ENCODE measurements at places on chromosomes 2 and 18.
A peak's percentile ranks its signal among the peaks of the same experiment; 100 is the strongest.

- no peak for DNase-seq
Measured at GRCh38 chr2:30373881-30374302, 73.2 kb upstream of the LCLAT1 start.

- DNase-seq = no peak
Measured at GRCh38 chr2:41710944-41711343, 336.9 kb upstream of the PKDCC start.

- DNase-seq = no peak
Measured at GRCh38 chr2:236107942-236108625, 60.1 kb downstream of the GBX2 start.

- DNase-seq = no peak
Measured at GRCh38 chr2:193824474-193824873, 1629.7 kb upstream of the TMEFF2 start.

- no peak for DNase-seq
Measured at GRCh38 chr2:23588508-23589201, 203.7 kb downstream of the KLHL29 start.

GRCh38 chr2:120914839-120915521 is 179.3 kb downstream of the GLI2 start:
- peak; percentile 85 for DNase-seq

DNA sequence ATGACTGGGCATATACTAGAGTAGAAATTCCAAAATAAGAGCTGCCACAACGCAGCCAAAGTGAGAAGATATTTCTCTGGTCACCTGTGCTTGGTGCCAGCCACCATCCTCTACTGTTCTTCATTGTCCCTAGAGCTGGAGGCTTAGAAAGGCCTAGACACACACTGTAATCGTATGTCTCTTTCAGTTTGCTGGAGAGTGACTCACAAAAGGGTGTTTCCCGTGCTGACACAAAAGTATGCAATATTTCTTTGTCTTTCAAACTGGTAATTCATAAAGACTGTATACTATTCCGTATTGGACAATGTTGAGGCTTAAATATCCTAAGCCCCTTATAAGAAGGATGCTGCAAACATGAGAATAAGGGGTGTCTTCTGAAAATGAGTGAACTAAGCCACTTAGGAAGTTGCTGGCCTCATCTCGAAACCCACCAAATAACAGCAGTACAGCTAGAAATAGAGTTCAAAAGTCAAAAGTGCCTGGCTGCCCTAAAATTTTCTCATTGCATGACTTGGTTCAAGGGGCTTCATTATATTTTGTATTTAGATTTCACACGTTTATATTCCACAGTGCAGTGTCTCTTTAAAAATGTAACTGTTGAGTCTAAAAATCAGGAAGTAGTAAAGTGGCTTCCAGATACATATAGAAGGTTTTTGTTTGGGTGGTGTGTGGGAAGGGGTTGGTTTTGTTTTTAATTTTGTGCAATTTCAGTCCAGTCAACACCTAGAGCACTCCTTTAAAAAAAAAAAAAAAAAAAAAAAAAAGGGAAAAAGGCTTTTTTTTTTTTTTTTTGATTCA is 601.1 kb downstream of the ARHGAP15 start:
- DNase-seq = no peak

GRCh38 chr2:160379399-160379798 is 114.2 kb downstream of the RBMS1 start:
- DNase-seq = no peak

- no peak for DNase-seq
Measured at GRCh38 chr18:58400331-58400870, 228.5 kb downstream of the ALPK2 start.

DNA sequence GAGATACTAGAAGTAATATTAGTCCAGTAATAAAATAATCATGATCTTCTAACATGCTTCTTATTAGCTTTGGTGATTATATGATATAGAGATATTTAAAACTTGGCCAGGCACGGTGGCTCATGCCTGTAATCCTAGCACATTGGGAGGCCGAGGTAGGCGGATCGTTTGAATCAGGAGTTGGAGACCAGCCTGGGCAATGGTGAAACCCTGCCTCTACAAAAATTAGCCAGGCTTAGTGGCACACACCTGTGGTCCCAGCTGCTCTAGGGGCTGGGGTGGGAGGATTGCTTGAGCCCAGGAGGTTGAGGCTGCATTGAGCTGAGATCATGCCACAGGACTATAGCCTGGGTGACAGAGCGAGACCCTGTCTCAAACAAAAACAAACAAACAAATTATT is 87.0 kb downstream of the WDR7 start:
- DNase-seq = no peak

GRCh38 chr18:37222354-37222998 is 343.1 kb downstream of the CELF4 start:
- DNase-seq = no peak

GRCh38 chr2:238596571-238597551 is 170.1 kb downstream of the ASB1 start:
- DNase-seq = no peak

DNA sequence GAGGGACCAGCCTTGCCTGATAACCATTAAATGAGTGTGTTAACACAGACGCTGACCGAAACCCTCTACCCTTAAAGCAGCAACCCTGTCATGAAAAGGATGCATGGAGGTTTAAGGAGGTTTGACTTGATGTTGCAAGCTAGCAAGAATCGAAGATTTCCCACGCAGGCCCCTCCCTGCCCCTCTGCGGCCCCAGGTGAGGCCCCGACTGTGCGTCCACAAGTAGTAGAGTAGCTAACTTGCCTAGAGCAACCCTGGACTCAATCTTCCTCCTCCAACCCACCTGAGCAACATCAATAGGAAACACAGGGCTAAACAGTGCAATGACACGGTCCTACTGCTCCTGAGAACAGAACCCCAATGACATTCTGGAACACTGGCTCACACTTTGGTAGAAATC is 150.1 kb downstream of the COL4A4 start:
- DNase-seq = no peak

GRCh38 chr18:4369705-4370104 is 85.4 kb downstream of the DLGAP1 start:
- no peak for DNase-seq

- DNase-seq = no peak
Measured at GRCh38 chr2:10166676-10167292, 44.2 kb downstream of the RRM2 start.

DNA sequence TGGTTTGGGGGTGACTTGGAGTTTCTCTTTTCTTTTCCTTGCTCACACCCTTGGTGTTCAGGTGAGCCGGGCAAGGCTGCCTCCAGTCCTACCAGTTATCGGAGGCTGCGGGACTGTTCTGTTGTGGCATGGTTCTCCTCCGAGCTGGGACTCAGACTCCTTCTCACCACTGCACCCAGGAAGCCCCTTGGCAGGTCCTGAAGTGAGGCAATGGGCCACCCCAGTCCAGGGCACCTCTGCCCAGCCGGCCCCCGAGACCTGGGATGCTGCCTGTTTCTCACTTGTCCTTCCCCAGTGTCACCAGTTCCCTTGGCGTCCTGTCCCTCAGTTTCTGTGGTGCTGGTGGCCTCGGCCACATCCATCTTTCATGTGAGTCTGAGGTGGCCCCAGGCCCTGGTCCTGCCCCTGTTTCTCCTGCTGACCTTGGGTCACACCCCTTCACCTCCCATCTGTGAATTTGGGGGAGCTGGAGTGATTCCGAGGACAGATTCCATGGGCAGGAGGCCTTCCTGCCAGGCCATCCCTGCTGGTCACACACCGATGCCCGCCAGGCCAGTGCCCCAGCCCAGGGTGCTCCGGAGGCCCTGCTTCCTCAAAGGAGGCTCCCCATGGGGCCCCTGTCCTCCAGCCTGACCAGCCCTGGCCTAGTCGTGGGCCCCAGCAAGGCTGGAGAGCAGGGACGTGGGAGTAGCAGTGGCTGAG is 6.6 kb upstream of the KLHL30 start:
- no peak for DNase-seq

GRCh38 chr2:48162742-48163141 is 256.4 kb upstream of the FBXO11 start:
- no peak for DNase-seq

DNA sequence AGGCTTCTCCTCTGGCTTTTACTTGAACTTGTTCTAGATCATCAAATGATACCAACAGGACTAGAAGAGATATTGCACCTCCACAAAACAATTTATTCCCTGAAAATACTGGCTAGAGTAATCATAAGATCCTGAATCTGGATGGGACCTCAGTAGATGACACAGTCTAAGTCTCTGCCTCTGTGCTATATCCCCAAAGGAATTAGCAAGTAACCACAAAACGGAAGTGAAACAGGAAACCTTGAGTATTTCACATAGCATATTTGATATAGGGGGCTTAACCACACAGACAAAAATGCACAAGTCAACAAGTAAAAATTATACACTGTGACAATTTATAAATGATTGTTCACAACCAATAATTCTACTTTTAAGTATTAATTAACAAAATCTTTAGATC is 456.9 kb upstream of the TNP1 start:
- DNase-seq = no peak

- DNase-seq = no peak
Measured at GRCh38 chr18:46485675-46486194, 171.3 kb downstream of the LOXHD1 start.

DNA sequence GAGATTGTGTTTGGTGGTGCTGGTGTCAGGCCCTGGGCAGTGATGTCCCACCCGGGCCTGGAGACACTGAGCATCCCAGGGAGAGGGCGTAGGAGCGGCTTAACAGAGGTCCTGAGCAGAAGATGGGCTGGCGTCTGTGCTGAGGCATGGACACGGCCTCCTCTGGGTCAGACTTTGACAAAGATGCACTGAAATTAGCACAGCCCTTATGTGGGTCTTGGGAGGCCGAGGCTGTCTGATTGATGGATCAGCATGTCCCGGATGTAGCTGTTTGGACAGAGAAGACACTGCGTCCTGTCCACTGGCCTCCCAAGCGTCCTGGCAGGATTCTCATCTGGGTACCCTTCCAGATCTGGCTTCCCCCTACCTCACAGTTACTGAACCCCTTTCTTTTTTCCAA is 159.4 kb downstream of the ANKRD30B start:
- DNase-seq = no peak

- no peak for DNase-seq
Measured at GRCh38 chr2:14773696-14774095, 141.2 kb downstream of the LRATD1 start.

DNA sequence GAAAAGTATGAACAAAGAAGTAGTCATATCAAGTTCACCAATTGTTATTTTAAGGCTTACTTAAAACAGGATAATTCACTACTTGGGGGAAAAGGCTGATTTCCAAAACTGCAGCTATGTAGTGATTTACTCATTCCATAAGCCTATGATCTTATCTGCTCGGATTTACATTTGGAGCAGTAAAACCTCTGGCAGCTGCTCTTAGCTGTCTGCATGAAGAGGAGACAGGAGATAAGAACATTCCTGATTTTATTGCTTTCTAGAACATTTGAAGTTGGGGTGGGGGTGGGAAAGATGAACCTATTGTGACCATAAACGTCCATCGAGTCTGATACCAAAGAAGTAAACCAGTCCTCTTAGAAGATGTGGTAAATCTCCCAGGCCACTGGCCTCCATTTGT is 120.9 kb downstream of the MMADHC start:
- no peak for DNase-seq

- no peak for DNase-seq
Measured at GRCh38 chr2:174846218-174846617, 81.9 kb upstream of the CHRNA1 start.

DNA sequence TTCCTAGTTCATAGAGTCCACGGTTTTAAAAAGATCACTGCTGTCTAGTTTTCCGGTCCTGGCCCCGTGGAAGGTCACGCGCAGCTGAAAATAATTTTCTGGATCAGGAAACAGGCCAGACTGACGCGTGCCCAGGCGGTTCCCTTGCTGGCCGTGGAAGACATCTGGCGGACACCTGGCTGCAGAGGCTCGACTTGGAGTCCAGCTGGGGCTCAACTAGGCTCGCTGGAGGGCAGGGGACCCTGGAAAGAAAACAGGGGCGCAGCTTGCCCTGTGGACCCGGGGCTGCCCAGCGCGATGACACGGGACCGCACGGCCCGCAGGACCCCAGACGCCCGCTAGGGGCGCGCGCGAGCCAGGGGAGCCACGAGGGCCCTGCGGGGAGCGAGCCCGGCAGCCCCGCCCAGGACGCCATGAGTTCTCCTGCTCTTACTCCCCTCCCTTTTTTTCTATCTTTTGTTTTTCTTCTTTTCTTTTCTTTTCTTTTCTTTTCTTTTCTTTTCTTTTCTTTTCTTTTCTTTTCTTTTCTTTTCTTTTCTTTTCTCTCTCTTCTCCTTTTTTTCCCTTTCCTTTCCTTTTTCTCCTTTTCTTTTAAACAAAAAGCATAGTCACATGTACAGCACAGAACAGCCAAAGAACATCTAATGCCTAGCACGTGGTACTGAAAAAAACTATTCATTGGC is 43.2 kb upstream of the UBE2F start:
- DNase-seq = peak; percentile 84

GRCh38 chr2:24382363-24383073 is 22.2 kb upstream of the ITSN2 start:
- no peak for DNase-seq

- DNase-seq = no peak
Measured at GRCh38 chr18:37222999-37223378, 342.6 kb downstream of the CELF4 start.

DNA sequence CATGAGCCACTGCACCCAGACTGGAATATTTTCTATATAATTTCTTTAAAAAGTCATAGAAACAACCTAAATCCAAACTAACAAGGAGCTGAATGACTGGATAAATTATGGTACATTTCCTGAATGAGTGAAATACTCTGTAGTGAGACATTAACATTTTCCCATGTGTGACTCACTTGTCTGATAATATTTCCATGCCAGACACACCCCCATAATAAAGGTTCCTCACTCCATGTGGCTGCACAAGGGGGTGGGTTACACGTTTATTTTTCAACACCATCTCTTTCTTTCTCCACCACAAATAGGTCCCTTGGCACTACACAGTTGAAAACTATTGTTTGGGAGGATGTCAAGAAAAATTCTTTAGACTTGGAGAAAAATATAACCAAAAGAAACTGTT is 266.3 kb upstream of the LYPD1 start:
- DNase-seq = no peak

- no peak for DNase-seq
Measured at GRCh38 chr2:54063967-54064535, 51.4 kb upstream of the ACYP2 start.

- DNase-seq = no peak
Measured at GRCh38 chr2:187107001-187107400, 258.0 kb upstream of the ZSWIM2 start.

GRCh38 chr2:184562532-184562931 is 35.8 kb upstream of the ZNF804A start:
- DNase-seq = no peak

DNA sequence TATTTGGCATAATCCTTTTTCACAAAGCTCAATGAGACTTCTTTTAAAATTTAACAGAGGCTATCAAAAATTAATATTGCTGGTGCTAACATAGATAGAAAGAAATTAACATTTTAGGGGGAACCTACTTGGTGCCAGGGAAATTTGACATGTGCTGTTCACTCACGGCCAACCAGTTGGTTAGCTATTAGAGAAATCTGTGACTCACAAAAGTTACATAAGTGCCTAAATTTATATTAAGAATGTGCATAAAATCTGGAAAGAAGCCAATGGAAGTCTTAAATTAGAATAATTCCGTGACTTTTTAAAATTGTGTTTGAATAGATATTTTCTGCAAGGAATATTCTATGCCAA is 184.3 kb upstream of the MAP2 start:
- no peak for DNase-seq

Measured in suprapubic skin (tissue), 4 donors.